NCI-H1092 treated with DMSO at 0.1 percent for 48 hours (cell line): ENCODE measurements at places on chromosomes 2 and 18.

DNA sequence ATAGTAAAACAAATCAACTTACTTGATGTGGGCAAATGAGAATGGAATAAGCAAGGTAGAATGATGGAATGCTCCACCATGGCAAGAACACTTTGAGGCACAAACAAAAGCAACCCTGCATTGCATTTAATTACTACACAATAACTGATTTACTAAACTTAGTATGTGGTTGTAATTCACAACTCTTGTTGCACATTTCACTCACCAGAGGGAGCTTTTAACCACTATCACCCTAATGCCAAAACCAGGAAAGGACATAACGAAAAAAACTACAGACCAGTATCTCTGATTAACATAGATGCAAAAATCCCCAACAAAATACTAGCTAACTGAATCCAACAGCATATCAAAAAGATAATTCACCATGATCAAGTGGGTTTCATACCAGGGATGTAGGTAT is 659.8 kb downstream of the CPS1 start:
- no peak for DNase-seq

GRCh38 chr2:7748717-7749415 is 831.7 kb downstream of the RNF144A start:
- DNase-seq, result no peak

DNA sequence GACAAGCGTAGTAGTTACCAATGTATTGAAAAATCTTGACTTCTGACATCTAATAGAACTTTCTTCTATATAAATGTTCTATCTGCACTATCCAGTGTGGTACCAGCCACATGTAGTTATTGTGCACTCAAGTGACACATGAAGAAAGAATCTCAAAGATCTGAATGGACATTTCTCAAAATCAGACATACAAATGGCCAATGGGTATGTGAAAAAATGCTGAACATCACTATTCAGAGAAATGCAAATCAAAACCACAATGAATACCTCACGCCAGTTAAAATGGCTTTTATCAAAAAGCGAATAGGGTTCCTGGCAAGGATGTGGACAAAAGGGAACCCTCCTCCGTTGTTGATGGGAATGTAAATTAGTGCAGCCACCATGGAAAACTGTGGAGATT is 37.5 kb upstream of the SMCHD1 start:
- DNase-seq, result no peak

- no peak for DNase-seq
Observed at GRCh38 chr18:9858642-9859041, 27.1 kb upstream of the TXNDC2 start.

GRCh38 chr2:65164426-65164891 is 34.6 kb upstream of the RAB1A start:
- DNase-seq, result no peak

GRCh38 chr2:96530474-96531357 is 5.8 kb upstream of the ARID5A start:
- DNase-seq, result no peak

- no peak for DNase-seq
Observed at GRCh38 chr18:37188016-37188791, 359.3 kb downstream of the KIAA1328 start.

DNA sequence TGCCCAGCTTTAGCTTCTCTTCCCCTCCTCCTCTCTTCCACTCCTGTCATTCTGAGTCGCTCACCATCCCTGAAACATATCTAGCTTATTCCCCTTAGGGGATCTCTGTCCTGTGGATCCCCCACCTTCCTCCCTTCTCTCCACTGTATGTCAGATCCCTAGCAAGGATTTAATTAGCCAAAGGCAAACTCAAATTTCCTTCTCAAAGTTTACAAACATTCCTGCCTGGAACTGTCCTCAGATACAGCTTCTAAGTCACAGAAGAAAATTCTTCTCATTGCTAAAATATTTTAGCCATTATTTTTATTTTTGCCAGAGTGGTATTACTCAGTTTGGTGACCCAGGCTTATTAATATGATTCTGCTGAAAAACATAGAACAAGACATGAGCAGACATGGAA is 315.3 kb downstream of the CYP26B1 start:
- DNase-seq, result no peak

- DNase-seq, result peak; percentile 34
Observed at GRCh38 chr18:56038171-56039030, 450.4 kb upstream of the TCF4 start.

DNA sequence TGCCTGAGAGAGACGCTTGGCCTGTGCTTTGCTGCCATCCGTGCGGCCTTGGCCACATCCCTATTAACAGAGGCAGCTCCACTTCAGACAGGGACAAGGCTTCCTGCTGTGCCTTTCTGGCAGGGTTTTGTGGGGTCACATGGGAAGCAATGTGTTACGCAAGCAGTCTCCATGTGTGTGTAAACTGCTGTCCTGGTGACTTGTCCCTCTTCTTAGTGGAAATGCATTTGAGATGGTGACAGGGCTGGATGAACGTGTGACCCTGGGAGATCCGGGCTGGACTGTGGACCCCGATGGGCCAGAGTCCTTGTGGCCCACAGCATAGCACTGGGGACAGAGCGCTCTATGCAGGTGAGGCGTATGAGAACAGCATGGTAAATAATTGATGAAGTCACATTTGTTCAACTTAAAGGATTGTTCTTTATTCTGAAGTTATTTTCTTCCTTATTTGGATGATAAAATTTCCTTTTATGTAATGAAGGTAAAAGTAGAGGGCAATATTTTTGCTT is 23.2 kb downstream of the ASB1 start:
- no peak for DNase-seq

DNA sequence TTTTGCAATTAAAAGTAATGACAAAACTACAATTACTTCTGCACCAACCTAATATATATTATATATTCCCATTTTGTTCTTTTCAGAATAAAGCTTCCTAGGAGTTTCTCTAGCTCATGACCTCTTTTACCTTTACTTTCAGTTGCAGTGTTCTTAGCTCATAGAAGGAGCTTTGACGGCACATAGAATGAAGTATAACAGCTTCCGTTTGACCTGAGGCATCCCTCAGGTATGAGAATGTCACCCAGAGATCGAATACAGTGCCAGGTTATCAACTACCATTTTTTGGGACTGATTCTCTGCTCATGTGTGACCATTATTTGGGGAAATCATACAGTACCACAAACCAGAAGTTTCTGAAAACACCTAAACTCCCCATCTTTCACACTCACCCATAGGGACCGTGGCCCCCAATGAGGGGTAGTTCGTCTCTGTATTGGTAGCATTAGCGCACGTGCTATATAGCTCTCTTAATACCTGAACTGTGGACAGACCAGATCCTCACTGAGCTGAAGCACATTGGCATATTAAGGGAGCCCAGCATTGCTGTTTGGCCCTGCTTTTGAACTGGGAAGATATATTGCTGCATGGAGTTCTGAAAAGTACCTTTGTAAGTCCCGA is 123.0 kb downstream of the SPTBN1 start:
- DNase-seq, result no peak

DNA sequence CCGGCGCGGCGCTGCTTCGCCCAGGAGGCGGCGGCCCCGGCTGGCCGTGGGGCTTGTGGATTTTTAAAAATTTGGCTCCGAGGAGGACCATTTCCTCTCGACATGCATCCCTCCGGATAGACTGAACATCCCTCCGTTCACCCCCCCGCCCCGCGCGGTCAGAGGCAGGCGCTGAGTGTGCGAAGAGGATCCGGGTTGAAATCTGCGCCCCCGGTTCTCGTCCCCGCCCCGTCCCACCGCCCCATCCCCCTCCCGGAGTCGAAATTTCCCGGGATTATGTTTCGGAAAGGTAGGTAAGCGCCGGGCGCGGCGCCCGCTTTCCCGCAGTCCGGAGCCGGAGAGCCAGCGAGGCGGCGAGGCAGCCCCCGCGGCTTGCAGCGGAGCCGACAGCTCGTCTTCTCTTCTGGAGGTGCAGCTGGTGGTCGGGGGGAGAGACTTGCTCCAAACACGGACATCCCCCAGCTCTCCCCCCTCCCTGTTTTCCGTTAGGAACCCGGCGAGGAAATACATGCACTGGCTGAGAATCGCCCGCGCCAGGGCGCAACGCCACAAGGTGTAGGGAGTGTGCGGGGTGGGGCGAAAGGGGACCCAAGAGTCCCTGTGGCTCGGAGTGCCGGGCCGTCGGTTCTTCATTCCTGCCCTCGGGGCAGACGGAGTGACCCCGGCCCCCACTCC is at the start of gene PRKCE:
Gene PRKCE, plus strand, starts transcription at position 261 of the 675 bp plus-strand sequence.
- DNase-seq, result no peak

DNA sequence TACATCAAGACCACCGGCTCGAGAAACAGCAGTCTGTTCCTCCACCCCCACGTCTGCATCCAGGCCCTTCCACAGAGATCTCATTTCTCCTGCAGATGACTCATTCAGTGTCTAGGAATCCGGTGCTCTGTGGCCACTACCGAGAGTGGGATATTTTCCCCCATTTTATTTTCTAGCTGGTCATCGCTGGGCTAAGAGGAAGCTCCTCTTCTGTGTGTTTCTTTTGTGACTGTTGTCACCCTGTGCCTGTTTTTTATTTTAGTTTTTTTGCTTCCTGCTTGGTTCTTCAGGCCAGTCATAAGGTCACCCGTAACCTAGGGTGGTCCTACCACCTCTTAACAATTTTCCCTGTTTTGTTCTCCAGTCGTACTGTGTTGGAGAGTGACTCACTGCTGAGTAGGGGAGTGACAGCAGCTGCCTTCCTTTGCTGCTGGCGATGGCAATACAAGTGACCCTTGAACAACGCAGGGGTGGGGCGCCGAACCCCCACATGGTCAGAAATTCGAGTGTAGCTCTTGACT is 6.7 kb downstream of the RAMP1 start:
- no peak for DNase-seq

GRCh38 chr18:23504720-23505119 is 1.4 kb downstream of the RMC1 start:
- DNase-seq, result no peak

GRCh38 chr2:147109291-147109690 is 735.5 kb upstream of the ACVR2A start:
- DNase-seq, result no peak

- DNase-seq, result no peak
Observed at GRCh38 chr2:205903549-205904129, 182.3 kb downstream of the INO80D start.

GRCh38 chr2:150208689-150209088 is 278.8 kb downstream of the RND3 start:
- DNase-seq, result no peak

GRCh38 chr18:59052965-59053820 is 86.5 kb upstream of the SEC11C start:
- DNase-seq, result no peak

DNA sequence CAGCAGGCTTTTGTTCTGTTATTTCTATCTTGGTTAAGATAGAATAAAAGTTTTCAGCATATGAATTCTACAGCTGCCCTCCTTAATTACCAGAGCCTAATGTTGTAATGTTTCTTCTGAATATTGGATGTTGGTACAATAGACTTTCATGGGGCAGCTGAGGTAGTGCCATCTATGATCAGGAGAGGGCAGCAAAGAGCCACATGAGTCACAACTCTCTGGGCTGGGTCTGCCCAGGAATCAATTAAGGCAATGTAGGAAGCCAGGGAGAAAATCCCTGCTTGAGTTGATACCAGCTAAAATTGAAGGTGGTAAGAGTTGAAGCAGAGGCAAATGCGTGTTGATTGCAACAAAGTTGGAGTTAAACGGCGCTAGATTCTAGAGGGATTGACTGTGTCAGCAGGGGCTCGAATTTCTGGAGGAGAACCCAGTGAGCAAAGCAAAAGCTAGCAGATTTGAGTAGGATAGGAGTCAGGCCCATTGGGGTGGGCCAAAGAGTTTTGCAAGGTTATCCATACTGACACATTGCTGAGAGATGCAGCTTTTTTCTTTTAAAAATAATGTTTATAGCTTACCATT is 10.6 kb upstream of the MC5R start:
- peak; percentile 40 for DNase-seq

DNA sequence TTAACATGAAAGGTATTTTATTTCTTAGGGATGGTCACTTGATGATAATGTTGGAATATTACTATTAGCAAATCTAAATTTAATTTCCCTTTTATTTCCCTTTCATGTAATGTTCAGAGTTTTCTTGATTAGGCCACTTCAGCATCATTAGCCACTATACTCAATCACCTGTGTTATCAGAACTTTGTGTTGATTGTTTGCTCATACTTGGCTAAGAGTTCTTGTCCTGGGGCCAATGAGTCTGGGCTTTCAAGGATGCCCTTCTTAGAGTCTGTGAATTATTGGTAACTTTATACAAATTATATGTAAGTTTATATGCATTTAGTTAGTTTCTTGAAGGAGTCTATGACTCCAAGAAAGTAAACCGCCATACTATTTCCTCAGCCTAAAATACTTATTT is 408.0 kb upstream of the DDX18 start:
- no peak for DNase-seq

DNA sequence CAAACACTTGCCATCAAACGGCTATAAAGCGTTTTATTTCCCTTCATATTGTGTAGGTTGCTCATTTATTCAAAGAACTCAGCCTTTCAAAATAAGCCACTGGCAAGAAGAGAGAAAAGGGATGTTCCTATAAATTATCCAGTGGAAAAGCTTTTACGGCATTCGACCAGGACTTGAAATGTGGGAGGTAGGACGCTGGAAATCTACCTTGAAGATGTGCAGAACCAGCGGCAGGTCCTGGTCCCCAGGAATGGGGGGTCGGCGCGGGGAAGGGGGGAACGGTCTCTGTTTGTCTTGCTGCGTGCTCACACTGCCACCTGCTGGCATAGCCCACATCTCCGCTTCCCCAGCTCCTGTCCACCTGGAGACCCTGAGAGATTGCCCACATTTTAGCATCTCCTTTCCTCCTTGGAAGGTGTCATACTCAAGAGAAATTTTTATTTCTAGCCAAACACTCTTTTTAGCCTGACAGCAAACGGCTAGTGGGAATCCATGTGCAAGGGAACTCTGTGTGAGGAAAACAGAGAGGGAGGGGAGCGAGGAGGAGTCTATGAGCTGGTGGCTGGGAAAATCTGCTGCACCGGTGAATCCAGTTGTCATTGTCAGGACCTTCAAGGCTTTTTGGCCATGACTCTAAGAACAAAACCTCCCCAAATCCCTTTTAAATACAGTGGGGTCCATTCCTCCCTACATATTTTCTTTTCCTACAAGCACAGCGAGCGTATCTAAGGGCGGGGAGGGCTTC is 349.0 kb upstream of the PKDCC start:
- DNase-seq, result peak; percentile 31

DNA sequence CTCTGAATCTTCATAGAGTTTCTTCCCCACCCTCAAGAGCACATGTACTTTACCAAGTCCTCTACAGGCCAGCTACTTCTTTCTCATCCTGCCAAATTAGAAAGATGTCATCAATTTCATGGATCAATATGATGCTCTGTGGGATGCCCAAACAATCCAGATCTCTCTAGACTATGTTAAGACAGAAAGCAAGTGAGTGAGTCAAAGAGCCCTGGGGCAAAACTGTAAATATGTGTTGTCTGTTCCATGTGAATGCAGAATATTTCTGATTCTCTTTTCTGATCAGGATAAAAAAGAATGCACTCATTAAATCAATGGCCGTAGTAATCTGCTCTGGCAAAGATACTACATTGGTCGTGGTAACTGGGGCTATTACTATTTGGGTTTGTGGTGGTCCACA is 53.1 kb upstream of the ROCK2 start:
- DNase-seq, result no peak

DNA sequence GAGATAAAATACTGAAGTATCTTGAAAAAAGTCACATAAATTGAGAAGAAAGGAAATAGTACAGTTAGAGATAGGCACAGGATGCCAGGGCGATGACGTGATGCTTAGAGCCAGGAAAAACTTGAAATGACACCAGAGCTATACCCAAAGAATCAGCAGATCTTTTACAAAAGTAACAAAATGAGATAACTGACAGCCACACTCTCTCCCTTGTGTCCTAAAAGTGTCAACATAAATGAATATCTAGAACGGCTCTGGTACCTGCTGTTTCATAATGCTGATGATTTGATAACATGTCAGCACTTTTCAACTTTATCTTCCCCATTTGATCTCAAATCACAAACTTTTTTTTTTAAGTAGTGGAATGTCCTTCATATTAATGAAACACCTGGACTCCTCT is 45.6 kb upstream of the ZC3H15 start:
- no peak for DNase-seq
